ENCODE measurements at places on chromosomes 7 and 10.

- no peak for DNase-seq
Measured at GRCh38 chr7:21945454-21946221, at the start of gene CDCA7L. Gene CDCA7L, minus strand, starts transcription at chr7:21945899. Its CDS starts 95 bp downstream, at chr7:21945804.

DNA sequence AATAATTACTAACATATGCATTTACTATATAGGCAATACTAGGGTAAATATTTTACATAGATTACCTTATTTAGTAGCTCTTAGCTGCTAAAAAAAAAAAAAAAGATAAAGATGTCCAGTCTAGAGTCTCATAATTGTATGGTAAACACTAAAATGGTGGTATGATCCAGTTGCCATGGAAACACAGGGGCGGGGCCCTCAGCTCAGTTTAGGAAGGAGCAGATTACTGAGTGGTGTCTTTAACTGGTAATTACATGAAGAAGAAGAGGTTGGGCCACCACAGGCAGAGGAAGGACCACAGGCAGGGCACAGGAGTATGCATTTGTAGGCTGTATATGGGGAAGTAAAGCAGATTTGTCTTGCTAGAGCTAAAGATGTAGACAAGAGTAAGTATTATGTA is 43.7 kb downstream of the ITGB8 start:
- no peak for DNase-seq

DNA sequence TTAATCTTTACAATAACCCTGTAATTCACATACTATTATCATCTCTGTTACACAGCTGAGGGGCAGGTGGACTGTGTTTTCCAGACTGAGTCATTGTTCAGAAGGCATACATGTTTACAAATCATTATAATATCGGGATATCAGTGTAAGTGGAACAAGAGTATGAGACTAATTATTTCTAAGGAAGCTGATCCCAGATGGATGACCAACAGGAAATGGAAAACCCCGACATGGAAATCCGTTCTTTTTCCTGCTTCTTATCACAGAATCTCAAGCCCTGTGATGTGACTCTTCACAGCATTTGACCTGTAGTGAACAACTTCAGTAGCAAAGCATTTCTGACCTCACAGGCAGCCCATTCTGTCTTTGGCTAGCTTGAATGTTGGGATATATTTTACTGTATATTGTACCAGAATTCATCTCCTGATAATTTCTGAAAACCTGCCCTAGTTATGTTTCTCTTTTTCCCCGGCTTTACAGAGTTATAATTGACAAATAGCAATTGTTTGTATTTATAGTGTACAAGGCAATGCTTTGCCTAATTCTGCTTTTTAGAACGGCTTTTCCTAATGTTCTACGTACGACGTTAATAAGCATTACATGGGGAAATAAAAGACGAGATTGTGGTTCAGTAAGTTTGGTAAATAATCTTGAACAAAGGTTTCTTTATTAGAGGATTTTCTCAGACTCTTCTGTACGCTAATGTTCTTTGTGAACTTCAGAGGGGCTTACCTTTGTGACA is 78.6 kb upstream of the SYPL1 start:
- DNase-seq = no peak

DNA sequence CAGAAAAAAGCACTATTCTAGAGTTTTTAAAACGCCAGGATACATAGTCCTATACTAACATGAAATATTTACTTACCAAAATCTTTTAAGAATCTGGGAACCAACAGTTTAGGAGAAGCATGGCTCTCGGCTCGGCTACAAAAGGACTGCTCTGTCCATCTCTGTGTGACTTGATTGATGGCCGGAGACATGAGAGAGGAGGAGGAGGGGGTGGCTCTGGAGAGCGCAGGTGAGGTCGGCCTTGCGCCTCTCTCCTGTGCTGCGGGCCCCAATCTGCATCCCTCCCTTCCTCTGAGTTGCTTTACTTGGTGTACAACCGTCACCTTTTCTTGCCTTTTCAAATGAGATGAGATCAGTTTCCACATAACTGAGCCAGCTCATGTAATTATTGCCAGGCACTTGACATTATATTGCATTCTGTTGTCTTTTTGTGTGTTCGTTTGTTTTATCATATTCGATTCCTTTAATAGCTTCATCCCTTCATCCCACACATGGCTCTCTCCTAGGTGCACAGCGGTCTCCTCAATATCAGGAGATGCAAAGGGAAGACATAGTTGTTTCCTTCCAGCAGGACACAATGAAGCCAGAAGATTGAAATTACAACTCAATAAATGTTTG is 87.8 kb upstream of the KLF6 start:
- no peak for DNase-seq

GRCh38 chr7:154863766-154864522 is 139.0 kb downstream of the PAXIP1 start:
- DNase-seq = no peak

DNA sequence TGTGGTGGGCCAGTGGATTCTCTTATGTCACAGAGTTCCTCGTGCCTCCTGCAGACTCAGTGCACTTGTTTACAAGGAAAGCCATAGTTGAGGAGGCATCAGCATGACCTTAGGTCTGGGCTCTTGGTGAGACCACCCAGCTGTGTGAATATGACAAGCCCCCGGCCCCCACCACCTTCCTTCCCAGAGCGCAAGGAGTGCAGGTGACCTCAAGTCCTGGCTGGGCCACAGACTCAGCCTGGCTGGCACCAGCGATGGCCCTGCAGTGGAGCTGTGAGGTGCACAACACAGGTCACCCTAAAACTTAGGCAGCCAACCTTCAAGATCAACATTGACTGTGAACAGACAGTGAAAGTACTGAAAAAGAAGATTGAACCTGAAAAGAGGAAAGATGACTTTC is 14.2 kb upstream of the SEMA3E start:
- no peak for DNase-seq

DNA sequence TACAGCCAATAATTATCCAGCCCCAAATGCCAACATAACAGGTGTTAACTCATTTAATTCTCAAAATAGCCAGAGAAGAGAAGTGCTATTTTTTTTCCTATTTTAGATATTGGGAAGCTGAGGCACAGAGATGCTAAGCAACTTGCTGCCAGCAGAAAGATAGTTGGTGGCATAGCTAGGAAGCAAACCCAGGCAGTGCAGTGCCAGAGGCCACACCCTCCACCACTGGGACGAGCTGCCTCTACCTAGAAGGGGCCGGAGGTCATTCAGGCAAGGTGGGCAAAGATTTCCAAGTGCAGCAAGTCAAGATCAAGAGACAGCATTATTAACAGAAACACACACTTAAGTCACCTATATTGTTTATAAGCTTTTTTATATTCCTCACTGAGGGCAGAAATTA is 654.1 kb downstream of the INHBA start:
- no peak for DNase-seq

- no peak for DNase-seq
Measured at GRCh38 chr7:21462081-21462480, 34.2 kb downstream of the SP4 start.

- no peak for DNase-seq
Measured at GRCh38 chr10:63247771-63248170, 114.6 kb downstream of the NRBF2 start.

GRCh38 chr10:120403109-120403508 is 53.9 kb upstream of the PLPP4 start:
- no peak for DNase-seq

GRCh38 chr7:135193615-135194081 is 17.7 kb downstream of the WDR91 start:
- no peak for DNase-seq

GRCh38 chr7:133518718-133519117 is 265.8 kb downstream of the EXOC4 start:
- DNase-seq = no peak

- DNase-seq = no peak
Measured at GRCh38 chr10:97922022-97922758, 72.5 kb downstream of the GOLGA7B start.

DNA sequence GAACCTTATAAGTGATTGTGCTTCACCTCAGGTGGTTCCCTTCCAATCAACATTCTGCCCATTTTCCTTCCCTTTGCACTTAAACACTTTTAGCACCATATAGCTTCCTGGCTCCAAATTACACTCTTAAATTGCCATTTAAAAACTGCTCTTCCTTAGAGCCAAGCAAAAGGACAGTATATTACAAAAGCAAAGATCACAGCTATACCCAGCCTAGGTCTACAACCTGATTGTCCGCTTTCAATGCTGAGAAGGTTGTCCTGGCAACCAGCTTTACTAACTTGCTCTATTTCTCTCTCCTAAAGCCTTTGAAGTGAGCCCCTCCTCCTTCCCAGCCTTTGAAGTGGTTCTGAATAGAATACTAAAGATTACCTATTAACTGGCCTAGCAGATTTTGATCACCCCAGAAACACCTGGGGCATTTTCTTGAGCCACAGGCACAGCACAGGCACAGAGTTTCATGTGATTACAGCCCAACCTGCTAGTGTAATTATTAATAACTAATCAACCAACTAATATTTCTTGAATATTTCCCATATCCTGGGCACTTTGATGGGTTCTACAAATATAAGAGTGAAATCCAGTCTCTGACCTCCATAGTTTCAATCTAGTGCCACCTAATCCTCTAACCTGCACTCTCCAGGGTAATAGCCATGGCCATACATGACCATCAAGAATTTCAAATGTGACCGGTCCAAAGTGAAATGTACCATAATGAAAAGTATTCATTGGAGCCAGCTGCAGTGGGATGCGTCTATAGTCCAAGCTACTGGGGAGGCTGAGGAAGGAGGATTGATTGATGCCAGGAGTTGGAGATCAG is 63.6 kb upstream of the TRIM24 start:
- DNase-seq = peak; percentile 75

DNA sequence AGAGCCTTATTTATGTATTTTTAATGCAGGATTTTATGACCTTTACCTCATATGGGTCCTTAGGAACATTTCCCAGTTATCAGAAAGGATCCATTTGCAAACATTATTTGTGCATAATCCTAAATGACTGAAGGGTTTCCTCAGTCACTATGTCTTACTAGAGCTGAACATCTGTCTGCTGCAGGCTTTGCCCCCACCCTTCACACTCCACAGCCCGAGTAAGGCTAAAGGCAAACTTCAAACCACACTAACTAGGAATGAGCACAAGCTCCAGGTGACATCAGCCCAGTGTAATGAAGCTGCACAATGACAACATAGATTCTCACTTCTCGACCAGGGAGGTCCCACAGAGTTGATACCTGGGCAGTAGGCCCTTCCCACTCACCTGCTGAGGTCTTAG is 491.3 kb upstream of the MKI67 start:
- DNase-seq = no peak

GRCh38 chr7:7510794-7511193 is 24.9 kb downstream of the COL28A1 start:
- DNase-seq = no peak

DNA sequence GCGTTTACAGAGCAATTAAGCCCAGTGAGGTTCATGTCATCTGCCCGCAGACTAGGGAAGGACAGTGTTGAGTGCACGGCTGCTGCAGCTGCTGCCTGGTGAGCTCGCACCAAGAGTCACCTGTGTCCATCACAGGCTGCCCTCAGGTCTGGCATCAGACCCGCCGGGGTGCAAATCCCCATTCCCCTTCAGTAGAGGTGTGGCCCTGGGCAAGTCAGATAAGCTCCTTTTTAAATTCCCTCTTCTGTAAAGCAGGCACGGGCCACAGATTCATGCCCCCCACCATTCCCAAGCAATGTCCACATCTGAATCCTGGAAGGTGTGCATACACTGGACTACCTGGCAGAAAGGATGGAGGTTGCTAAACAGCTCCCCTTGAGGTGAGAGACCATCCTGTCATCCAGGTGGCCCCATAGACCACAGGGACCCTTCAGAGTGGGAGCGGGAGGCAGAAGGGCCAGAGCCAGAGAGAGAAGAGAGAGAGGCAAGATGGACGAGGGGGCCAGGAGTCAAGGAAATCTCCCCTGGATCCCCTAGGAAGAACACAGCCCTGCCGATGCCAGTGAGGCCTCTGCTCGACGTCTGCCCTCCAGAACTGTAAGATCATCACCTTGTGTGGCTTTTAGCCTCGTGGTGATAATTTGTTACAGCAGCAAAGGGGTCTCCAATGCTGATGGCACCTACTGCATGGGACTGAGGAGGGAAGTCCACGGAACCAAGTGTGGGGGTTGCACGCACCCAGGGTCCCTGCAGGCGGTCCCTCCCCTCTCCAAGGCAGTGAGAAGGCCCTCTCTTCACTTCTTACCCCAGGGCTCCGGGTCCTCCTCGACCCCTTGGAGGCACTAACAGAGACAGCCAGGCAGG is 168.8 kb downstream of the TCERG1L start:
- no peak for DNase-seq

GRCh38 chr10:92829042-92829785 is 19.1 kb upstream of the EXOC6 start:
- DNase-seq = no peak

DNA sequence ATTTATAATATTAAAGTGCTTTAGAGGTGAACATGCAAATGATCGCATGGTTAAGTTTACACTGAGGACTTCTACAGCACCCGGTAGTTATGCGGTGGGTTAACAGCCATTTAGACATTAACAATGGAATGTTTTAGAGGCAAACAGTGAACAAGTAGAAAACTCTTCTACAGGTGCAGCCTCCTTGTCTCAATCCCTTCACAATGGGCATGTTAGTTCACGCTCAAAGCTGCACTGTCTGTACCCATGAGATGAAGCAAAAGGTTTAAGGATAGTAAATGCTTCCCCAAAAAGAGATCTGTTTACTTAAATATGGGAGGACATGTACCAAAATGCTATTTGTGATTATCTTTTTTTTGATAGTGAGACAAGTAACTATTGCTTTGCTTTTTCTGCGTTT is 25.1 kb downstream of the PUS7 start:
- DNase-seq = no peak

DNA sequence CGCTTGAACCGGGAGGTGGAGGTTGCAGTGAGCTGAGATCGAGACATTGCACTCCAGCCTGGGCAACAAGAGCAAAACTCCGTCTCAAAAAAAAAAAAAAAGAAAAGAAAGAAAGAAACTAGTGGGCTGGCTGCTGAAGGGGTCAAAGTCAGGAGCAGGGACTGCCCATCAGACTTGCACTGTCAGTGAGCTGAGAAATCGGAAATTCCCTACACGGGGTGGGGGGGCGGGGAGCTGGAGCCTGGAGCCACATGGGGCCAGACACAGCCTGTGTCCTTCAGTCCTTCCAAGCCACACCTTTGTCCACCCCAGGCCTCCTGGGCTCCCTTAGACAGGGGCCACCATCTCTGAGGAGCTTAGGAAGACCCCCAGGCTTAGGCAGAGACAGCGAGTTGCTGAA is 34.5 kb downstream of the SRRM3 start:
- no peak for DNase-seq

- no peak for DNase-seq
Measured at GRCh38 chr10:5159126-5159525, 25.8 kb downstream of the AKR1C8 start.

- DNase-seq = no peak
Measured at GRCh38 chr7:76233538-76234281, 32.0 kb downstream of the SRRM3 start.

GRCh38 chr7:4051696-4052095 is 630.4 kb upstream of the FOXK1 start:
- no peak for DNase-seq

- no peak for DNase-seq
Measured at GRCh38 chr7:66807736-66808135, 67.2 kb downstream of the RABGEF1 start.

DNA sequence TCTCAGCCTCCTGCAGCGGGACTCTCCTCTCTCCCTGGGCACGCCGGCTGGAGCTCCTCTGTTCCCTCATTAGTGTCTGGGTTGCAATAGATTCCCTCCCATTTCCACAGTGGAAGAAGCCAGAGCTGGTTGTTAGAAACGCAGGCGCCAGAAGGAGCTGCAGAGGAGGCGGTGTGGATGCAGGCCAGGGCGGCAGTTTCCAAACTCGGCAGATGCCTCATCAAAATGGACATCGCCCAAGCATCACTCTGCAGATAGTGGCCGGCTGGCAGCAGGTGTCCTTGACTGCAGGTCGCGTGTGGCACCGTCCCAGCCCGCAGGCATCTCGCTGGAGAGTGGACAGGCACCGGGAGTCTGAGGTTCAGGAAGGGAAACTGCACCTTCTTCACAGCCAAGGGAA is 201.8 kb downstream of the TCERG1L start:
- DNase-seq = no peak
